ENCODE measurements at places on chromosomes 16 and 17.

DNA sequence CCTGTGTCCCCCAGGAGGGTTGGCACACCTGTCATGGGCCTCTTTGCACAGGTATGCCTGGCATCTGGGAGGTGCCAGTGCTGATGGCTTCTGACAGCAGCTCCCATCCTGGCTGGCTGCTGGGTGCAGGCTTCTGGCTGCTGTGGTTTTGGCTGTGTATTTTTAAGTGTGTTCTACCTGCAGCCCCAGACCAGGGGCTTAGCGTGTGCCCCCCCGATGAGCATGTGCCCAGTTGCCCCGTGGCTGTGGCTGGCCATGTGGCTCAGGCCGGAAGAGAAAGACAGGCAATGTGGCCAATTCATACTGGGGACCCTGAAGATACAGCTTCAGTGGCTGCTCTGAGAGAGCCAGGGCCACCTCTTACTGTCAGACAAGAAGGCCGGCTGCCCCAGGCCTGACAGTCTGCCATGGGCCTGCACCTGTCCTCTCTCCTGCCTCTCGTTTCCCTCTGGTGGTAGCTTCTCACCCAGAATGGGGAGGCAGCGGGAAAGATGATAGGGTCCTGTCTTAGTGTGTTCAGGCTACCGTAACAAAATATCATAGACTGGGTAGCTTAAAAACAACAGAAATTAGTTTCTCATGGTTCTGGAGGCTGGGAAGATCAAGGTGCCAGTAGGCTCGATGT lies 37.6 kb upstream of the LGALS9 start:
- DNase-seq, result no peak

DNA sequence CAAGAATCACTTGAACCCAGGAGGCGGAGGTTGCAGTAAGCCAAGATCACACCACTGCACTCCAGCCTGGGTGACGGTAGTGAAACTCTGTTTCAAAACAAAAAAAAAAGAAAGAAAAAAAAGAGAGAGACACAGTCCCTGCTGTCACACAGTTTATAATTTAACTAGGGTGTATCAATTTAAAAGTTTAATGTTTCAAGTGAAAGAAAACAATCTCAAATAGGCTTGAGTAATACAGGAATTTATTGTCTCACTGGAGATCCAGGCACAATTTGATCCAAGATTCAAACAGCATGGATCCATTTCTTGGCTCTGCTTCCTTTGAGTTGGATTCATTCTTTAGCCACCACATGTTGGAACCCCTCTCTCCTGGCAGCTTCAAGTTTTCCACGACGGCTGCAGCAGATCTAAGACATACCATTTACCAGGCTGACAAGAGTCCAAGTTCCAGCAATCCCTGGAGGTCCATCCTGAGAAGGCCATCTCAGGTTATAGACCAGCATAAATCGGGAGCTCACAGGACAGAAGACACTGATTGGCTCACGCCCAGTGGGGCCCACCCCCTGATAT lies 97.5 kb downstream of the YPEL2 start:
- DNase-seq, result no peak

GRCh38 chr16:11437069-11437468 lies 91.8 kb downstream of the RMI2 start:
- DNase-seq, result no peak

GRCh38 chr16:82628088-82628423 lies 1.3 kb downstream of the CDH13 start:
- no peak for DNase-seq

Measured in hematopoietic multipotent progenitor cell treated with erythropoietin and hydrocortisone succinate and interleukin-3 and kit ligand, for 8 days (in vitro differentiated cells).